ENCODE measurements at places on chromosomes 16 and 17. TPM values are rescaled to one million over a fixed set of nuclear protein-coding genes. Genes with fewer than 3 reads are reported as not detected.

The HSD11B2 gene
- 0.93 TPM for total RNA-seq

The TPPP3 gene
- total RNA-seq = not detected

The ST6GALNAC2 gene
- not detected for total RNA-seq

The KRTAP2-2 gene
- total RNA-seq = not detected

The CNTD1 gene
- total RNA-seq = not detected

The SLC47A1 gene
- 7.5 TPM for total RNA-seq

The ALOX12 gene
- total RNA-seq = not detected

The CSH1 gene
- not detected for total RNA-seq

The SDF2 gene
- 75.1 TPM for total RNA-seq

The CCDC200 gene
- not detected for total RNA-seq

The CLDN7 gene
- total RNA-seq = 2.0 TPM

The CYGB gene
- 126 TPM for total RNA-seq

The PPP1R1B gene
- total RNA-seq = 113 TPM

The INCA1 gene
- total RNA-seq = 0.19 TPM

The CNTNAP1 gene
- total RNA-seq = 15.3 TPM

The DCXR gene
- total RNA-seq = 80.2 TPM

The HOXB1 gene
- total RNA-seq = not detected

The ABCC1 gene
- total RNA-seq = 53.6 TPM

The MFAP4 gene
- 188 TPM for total RNA-seq

The MYOCD gene
- total RNA-seq = not detected

The CES5A gene
- not detected for total RNA-seq

The CSF3 gene
- not detected for total RNA-seq

The TP53TG3B gene
- not detected for total RNA-seq

The SOST gene
- total RNA-seq = not detected

Measured in cardiac ventricle fibroblast (primary cell).